ENCODE measurements at places on chromosomes 6 and 20. TPM values are rescaled to one million over a fixed set of nuclear protein-coding genes. Genes with fewer than 3 reads are reported as not detected.

The KIF25 gene
- 0.28 TPM for total RNA-seq

DNA sequence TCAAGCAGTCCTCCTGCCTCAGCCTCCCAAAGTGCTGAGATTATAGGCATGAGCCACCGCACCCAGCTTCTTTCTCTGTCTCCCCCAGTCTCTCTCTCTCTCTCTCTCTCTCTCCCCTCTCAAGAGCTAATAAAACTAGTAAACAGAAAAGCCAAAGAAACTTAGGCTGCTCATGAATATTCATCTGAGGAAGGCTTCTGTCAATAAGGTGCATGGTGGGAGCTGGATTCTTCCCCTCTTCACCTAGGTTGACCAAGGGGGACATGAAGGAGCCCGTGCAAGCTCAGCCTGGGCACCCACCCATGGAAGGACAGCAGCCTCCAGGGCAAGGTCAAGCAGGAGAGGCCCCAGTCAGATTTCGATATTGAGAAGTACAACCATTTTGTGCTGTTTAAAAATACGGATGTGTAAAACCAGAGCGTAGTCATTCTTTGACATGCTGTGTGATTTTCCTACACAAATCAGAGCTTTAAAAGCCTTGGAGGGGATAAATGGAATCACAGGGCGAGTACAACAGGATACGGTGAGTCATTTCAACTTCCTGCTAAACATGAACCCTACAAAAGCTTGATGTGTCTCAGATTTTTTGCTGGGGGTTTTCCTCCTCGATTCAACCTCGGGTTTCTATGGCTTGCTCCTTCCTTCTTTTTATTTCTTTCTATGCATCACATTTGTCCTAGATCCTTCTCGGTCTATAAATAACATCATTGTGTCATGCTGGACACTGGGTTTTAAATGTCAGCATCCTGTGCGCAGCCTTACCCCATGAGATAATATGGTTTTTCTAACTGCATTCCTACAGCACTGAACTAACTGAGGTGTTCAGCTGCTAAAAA is 368.9 kb upstream of the JARID2 start:
- no peak overlapping the region for H3K4me3 ChIP-seq
- no peak overlapping the region for H3K27ac ChIP-seq
- no peaks in the 10 kb centered on the region for H3K36me3 ChIP-seq
- H3K27me3 ChIP-seq = no peaks in the 10 kb centered on the region

The MRS2 gene
- total RNA-seq = 3.8 TPM

The NRM gene
- total RNA-seq = 5.6 TPM

The XPO5 gene
- total RNA-seq = 29.2 TPM
